CD4-positive, alpha-beta T cell treated with Interleukin-6 for 4 hours (primary cell): ENCODE measurements at places on chromosomes 11 and 22.

- peak; percentile 34 for DNase-seq
Measured at GRCh38 chr11:130118636-130119387, 40.8 kb upstream of the ST14 start.

DNA sequence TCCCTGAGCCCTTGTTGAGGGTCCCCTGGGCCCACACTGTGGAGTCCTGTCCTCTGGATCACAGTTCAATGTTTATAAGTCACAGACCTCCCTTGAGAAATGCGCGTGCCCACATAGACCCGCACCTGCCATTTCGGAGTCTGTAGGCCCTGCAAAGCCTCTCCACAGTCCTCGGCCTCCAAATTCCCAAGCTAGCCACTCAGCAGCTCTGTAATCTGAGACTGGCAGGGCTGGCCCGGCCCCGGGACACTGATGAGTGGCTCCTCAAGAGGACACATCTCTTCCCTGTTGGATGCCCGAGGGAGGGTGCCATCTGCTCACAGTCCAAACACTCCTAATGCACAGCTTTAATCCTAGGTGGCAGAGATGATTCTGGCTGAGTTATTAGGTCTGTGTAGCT, 39.1 kb downstream of the B3GAT1 start:
- DNase-seq = no peak

- DNase-seq = no peak
Measured at GRCh38 chr11:39412117-39412516, 2047.3 kb downstream of the LRRC4C start.

- no peak for DNase-seq
Measured at GRCh38 chr11:1673446-1674172, 23.4 kb upstream of the KRTAP5-6 start.

- DNase-seq = no peak
Measured at GRCh38 chr22:46463435-46464227, 73.8 kb downstream of the CELSR1 start.

DNA sequence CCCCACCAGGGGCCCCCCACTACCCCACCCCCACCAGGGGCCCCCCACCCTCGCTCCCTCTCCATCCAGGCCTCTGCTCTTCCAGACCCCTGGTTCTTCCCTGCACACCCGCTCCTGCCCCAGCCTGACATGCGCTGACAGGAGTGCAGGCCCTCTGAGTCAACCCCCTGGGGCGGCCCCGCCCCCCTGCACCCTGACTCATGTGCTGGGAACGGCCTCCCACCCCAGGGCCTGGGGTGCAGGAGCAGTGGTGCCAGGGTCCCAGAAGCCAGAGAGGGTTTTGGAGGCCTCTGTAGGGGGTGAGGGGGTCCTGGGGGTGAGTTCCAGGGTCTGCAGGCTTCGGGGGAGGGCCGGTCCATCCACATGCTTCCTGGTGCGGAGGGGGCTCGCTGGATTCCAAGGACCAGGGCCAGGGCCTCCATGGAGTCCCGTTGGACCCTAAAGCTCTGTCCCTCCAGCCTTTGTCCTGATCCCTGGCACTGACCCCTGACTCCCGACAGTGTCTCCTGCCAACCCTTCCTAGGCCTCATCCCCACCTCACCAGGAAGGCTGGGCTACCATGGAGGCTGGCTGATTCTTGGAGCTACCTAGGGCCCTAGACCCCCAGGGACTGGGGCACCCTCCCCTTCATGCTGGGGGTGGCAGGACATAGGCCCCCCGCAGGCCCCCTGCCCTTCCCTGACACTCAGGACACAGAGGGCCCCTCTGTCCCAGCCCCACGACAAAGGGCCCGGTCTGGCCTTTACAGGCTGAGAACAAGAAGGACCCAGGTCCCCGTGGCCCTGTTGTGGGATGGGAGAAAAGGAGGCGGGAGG, 583 bp upstream of the PKP3 start:
- DNase-seq = no peak

- DNase-seq = no peak
Measured at GRCh38 chr11:15769203-15769602, 587.1 kb downstream of the SOX6 start.

- no peak for DNase-seq
Measured at GRCh38 chr11:2270322-2271076, at the start of gene ASCL2. TSS of gene ASCL2 (minus strand) at chr11:2270588. CDS start at chr11:2270332, 256 bp downstream.

DNA sequence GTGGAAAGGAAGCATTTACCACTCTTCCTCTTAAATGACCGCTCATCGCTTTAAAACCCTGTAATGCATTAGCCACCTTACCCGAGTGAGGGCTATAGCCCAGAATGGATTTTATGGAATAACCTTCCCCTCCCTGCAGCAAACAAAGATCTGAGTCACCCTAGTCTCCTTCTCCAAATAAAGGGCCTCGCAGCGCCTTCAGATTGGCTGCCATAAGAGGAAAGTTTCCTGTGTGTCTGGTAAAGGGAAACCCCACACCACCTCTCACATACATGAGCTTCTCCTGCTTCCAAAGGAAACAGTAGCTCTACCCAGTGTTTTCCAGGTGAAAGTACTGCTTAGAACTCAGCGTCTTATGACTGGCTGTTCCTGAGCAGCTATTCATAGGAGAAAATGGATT, 47.8 kb downstream of the PPP2R1B start:
- no peak for DNase-seq

DNA sequence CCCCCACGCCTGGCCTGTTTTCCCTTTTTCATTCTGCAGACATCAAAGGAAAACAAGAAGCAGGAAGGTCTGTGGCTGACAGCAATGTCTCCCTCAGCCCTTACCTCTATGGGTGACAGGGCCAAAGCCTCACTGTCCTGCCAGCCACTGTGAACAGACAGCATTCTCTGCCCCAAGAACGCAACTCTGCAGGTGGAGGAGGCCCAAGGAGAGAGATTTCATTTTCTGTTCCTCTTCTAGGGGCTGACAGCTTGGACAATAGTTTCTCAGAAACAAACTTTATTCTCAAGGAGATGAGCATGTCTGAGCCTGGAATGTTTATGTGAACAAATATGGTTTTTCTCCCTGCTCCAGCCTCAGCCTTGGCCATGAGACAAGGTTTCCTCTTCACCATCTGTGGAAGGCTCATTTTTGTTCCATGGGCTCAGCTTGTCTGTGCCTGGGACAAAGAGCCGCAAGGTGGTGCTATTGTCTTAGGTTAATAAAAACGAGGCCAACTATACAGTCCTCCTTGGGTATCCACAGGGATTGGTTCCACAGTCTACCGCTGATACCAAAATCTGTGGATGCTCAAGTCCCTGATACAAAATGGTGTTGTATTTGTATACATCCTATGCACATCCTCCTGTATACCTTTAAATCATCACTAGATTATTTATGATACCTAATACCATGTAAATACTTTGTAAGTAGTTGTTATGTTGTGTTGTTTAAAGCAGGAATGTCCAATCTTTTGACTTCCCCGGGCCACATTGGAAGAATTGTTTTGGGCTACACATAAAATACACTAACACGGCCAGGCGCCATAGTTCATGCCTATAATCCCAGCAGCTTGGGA, 5.8 kb downstream of the PIWIL3 start:
- peak; percentile 54 for DNase-seq

DNA sequence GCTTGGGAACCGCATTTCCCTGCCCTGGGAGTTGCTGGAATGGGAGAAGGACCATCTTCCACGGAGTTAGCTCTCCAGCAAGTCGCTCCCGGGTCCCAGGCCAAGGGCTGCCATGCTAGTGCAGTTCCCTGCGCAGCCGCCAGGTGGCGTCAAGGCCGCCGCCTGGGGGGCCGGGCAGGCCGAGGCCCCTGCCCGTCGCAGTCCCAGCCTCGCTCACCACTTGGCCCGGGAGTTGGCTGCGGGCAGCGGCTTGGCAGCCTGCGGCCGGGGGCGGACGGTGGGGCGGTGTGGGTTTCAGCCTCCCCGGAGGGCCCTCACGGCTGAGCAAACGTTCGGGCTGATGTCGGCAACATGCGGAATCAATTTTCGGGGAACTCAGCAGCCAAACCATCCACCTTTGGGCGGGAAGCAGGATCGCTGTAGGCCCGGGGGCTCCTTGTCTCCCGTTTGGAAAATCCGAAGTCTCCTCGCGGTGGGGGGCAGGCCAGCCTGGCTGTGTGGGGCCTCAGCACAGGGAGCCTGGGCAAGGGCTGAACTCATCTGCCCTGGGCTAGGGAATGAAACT, 415.1 kb downstream of the SOX6 start:
- DNase-seq = no peak

DNA sequence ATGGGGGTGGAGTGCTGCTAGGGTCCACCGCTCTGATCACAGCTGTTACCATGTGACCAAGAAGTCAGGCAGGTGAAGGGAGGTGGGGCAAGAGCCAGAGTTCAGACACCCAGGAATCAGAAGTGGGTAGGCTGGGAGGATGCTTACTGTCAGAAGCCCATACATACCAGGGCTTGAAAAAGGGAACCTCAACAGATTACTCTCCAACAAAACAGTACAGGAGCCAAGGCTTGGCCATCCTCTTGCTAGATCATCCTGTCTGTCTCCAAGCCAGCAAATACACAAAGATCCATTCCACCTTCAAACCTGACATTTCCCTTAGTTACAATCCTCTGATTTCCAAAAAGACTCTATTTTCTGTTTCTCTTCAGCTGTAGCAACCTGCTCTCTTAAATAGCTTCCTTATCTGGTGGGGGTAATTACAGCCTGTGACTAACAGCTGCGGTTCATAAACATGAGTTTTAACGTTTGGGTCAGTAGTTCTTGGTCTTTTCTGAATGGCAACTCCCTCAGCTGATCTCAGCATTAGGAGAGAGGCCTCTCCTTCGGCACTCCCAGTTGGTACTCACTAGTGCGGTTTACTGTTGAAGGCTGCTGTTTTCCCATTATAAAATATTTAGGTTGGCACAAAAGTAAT, 31.1 kb upstream of the WT1 start:
- no peak for DNase-seq

- DNase-seq = peak; percentile 34
Measured at GRCh38 chr11:72553706-72554105, 119.4 kb upstream of the CLPB start.

- no peak for DNase-seq
Measured at GRCh38 chr11:1119604-1120146, 38.1 kb upstream of the MUC5AC start.

DNA sequence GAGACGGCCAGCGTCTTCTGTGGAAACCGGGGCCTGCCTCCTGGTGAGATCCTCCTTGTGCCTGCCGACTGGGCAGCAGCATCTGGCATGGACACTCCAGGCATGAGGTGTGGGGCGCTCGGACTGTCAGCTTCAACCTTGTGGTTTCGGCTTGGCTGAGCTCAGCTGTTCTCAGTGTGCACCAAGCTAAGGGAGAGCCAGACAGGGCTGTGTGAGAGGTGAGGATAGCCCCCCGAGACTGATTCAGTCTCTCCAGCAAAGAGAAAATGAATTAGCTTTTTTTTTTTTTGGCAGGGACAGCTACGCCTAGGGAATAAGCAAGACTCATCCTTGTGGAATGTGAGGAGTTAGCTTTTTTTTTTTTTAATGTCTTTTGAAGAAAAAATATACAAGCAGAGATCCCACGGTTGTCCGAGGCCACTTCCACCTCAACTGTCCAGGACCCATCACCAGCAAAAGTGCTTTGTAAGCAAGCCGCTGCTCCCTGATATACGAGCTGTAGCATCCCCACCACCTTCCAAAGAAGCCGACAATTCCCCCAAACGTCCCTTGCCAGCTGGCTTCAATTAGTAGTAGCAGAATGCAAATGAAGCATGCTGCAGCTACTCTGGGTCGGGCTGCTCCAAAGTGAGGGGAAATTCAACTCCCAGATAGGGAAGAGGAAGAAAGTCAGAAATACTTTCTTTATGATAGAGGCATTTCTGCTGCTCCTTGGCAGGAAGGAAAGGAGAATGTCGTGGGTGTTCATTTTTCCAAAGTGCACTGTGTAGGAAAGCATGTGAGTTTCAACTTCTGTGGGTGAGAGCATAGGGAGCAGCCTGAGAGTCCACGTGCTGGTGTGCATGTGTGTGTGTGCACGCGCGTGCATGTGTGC, 9.7 kb upstream of the THY1 start:
- no peak for DNase-seq

DNA sequence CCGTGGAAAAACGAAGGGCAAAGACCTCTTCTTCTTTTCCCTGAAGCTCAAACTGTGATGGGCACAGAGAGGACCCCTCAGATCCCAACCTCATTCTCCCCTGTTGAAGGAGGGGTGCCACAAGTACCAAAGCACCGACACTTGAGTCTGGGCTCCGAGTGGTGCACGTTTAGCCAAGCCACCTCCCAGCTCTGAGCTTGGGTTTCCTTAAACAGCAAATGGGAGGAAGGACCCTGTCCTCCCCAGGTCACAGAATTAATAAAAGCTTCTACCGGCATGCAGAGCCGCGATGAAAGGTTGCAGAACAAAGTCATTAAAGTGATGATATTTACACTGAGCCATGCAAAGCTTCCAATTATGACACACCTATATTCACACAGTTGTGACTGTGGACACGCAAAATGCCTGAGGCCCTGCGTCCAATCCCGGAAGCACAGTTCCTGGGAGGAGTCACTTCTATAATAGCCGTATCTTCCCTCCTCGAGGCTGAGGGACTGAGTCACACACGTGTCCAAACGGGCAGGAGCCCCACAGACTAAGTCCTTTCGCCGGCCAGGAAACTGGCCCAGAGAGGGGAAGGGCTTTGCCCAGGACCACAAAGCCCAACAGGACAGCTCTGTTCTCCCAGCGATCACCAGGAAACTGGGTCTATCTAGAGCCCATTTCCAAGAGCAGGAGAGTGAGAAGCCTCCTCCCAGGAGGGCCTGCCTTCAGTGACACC, 922 bp upstream of the CSNK1E start:
- DNase-seq = no peak

DNA sequence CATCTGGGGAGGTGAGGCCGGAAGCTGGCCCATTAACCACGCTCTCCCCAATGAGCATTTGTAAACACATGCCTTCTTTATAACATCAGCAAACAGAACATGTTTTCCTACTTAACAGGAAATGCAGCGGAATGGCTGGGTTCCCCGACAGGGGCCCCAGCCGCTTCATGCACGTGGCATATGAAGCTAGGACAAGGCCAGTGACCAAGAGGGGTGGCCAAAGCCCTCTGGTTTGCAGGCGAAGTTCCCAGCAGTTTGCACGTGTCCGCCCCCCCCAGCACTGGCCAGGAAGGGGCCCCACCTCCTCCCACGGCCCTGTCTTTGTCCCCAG, 38.7 kb upstream of the LINC01488 start:
- DNase-seq = no peak

GRCh38 chr22:20061481-20061861, 18.6 kb upstream of the DGCR8 start:
- DNase-seq = no peak

GRCh38 chr11:67301313-67301921, 1.9 kb upstream of the SSH3 start:
- DNase-seq = no peak

DNA sequence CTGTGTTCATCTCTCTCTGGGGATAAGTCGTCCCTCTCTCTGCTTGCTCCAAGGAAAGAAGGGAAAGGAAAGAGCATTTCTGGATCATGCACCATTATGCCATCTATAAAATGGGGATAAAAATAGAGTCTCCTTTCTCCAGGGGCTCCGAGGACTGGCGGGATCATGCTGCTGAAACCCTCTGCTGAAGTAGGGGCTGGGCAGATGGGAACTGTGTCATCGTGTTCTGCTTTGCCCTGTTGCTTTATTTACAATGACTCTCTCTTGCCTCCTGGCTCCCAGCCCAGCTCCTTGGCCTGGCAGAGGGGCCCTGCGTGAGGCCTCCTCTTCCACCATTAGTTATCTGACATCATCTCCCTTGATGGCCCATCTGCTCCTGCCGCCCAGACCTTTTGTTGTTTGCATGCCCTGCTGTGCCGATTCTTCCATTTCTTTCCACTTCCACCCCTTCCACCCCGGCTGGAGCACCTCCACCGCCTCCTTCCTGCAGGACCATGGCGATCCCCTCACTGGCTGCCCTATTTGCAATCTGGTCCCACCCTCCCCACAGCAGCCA, 200.9 kb downstream of the MYO18B start:
- no peak for DNase-seq

- no peak for DNase-seq
Measured at GRCh38 chr11:65716302-65716701, 4.2 kb downstream of the KAT5 start.

- no peak for DNase-seq
Measured at GRCh38 chr11:113507341-113507740, 32.1 kb upstream of the DRD2 start.
